Stimulated activated CD8-positive, alpha-beta memory T cell treated with anti-CD3 and anti-CD28 coated beads, Interleukin-4, amount 100 ng/mL, for 4 hours (primary cell): ENCODE measurements at places on chromosomes 2 and 18.

DNA sequence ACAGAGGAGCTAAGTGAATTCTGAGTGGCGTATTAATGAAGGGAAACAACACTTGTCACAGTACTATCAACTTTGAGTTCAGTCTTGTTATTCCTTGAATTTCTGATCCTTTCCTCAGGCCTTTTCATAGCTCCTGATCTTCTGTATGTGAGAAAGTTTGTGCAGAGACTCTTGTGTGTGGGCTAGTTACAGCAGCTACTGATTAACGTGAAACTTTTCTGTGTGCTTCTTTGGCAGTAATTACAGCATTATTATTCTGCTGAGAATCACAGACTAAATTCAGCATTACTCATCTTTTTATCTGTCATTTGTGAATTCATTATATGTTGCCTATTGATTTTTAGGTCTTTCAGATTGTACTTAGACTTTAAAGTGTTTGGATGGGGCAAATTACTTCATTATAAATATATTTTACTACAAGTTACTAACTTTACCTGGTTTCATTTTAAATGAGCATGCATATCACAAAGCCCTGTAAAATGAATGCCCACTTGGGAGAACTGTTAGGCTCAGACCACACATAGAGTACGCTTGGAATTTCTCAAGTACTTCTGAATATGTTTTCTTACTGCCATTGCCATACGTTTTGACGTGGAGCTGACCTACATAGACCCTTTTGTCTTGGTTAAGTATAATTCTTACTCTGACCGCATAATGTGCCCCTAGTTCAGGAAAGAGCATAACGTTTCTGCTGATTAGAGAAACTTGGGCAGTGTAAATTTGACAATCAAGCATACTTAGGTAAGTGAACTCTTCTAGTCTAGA, 36.2 kb downstream of the CREB1 start:
- DNase-seq = no peak

DNA sequence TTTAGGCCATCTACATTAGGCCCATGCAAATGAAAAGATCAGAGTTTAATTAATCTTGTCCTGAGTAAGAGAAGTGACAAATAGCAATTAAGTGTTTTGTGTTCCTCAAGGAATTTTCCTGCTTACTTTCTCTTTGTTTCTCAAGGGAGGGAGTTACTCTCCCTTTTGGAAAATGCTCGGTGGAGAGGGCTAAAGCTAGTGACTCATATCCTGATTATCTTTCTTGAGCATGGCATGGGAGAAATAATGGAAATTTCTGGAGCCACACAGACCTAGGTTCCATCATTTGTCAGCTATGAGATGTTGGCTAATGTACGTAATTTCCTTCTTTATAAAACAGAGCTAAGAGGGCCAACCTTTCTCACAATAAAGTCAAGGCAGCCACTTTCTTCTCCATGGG, 177.1 kb downstream of the ETAA1 start:
- no peak for DNase-seq

GRCh38 chr2:129074298-129074920, 755.7 kb upstream of the HS6ST1 start:
- no peak for DNase-seq

- no peak for DNase-seq
These were observed 157.2 kb upstream of the SLC14A2 start for GRCh38 chr18:45458033-45458432.

DNA sequence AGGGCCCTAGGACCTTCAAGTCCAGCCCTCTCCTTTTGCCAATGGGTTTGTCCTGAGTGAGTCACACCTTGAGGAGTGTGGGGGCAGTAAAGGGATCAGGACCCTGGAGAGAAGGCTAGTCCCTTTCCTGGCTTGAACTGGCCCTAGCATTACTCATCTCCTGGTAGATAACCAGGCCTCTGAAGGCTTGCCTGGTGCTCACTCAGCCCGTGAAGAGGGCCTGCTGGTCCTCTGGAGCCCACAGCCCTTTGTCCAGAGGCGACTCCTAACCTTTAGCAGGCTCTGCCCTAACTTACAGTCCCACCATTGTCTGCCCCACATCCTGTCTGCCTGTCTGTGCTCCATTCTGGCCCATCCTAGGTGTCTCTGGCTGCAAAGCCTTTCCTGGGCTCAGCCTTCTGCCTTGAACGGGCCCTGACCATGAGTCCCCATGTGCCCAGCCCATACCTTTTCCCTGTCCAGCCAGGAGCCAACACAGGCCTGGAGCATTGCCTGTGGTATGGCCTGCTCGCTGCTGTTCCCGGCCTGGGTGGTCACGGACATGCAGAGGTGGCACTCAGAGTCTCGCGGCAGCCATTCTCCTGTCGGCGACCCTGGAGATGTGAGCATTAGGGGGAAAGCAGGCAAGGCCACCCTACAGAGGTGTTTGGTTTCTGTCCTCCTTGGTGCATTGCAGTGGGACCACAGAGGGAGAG, 5.0 kb downstream of the SFTPB start:
- no peak for DNase-seq

GRCh38 chr2:28981016-28981441, at the start of gene TOGARAM2:
Gene TOGARAM2 (plus strand): TSS chr2:28981298. CDS start chr2:28994835, 13,537 bp downstream.
- no peak for DNase-seq
